NCI-H187 treated with DMSO at 0.1 percent for 48 hours (cell line): ENCODE measurements at places on chromosomes 7 and 10.

DNA sequence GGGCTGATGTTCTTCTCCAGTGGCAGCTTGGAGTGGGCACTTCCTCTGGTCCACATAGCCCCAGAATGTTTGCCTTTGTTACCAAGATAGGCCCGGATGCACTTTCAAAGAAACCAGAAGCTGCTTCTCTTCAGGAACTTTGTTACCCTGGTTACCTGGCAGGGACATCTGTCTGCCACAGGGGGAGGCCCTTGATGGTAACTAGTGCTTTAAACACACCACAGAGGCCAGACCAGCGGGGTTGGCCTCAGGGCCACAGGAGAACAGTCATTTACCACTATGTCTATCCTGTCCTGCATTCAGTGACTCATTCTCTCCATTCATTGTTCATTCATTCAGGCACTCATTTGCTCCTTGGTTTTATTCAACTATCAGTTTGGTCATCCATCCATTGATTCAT is 11.9 kb upstream of the PLEKHA1 start:
- no peak for DNase-seq

GRCh38 chr10:58622246-58622645 is 109.6 kb downstream of the BICC1 start:
- no peak for DNase-seq

DNA sequence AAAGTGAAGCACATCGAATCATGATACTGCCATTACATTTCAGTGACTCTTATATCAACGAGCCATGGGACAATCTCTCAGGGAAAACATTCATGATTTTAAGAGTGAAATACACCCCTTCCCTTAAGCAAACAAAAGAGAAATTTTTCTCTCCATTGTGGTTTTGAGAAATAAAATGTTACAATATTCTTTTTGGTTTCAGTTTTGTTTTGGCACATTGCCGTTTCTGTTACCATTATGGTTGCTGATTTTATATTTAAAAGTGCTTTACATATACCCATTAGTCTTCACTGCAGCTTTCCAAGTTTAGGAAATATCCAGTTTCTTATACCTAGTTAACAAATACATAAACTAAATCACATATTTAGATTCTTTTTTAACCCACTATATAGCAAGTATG is 126.8 kb upstream of the SEM1 start:
- DNase-seq: no peak

- DNase-seq: no peak
These were observed 238.2 kb upstream of the AGK start for GRCh38 chr7:141312828-141313521.

DNA sequence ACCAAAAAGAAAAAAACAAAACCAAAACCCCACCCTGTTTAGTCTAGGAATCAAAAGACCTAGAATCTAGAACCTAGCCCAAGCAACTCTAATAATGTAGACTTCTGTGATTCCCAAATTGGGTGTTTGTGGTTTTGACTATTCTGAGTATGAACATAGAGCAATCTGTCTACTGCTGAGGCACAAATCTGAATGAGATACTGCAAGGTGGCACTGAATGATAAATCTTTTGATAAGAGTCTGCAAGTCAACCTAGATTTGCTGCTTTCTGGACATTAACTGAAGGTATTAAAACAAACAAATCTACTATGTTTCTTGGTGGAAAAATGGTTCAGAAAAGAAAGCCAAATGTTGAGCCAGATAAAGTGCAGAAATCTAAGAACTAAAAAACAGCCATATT is 50.6 kb downstream of the IRF5 start:
- DNase-seq: no peak

- DNase-seq: no peak
These were observed 11.3 kb downstream of the KAT6B start for GRCh38 chr10:74837743-74838142.

DNA sequence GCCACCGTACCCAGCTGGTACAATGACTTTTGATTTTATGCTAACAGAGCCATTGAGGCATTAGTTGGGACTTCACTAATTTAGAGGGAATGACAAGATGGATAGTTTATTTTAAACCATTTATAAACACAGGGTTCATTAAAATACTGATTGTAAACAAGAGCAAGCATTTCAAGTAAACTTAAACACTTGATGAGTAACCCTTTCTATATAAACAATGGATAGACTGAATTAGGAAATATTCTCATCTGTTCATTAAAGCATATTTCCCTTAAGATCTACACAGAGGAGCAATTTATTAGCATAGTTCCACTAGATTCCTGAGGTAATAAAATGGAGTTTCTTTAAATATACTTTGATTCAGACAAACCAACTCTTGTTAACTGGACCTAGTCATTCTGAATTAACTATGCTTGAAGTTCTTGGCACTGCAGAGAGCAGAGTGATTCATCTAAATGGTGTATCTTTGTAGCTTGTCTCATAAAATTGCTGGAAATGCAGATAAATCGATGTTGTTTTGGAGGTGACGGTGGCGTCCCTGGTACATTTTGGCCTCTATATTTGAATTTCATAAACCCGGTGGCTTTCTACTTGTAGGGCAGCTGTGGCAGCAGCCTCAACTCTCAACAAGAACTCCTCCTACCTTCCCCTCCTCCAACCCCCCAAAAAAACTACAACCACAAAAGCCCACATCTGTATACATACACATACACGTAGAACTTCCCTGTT is 15.4 kb upstream of the VDAC2 start:
- DNase-seq: no peak

DNA sequence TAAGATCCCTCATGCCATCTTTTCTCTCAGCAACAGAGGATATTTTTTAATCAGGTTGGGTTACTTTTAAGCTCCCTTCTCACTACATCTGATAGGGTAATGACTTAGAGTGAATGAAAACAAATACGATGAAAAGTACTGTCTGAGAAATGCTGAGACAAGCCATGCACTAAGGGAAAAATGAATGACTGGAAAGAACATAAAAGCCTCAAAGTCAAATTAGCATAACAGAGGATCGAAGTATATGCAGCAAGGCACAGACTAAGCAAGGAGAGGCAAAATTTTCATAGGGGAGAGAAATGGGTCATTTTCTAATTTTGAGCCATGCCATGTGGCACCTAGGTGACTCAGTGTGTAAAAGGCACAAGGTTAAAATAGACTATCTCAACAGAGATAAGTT is 8.5 kb upstream of the POT1 start:
- no peak for DNase-seq

DNA sequence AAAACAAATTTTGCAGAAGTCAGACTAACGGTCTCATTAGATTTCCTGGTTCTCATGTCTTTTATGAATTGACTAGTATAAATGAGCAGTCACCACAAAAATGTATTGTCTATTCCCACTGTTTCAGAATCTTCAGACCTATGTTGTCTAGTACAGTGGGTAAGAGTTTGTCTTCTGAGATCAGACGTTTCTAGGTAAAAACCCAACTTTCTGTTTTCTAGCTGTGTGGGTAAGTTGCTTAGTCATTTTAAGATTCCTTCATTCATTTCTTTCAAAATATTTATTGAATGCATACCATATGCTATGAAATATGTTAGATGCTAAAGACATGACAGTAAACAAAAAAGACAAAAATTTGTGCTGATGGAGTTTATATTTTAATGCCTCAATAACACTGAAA is 156.3 kb downstream of the POLR1F start:
- DNase-seq: no peak

- no peak for DNase-seq
These were observed 227.5 kb downstream of the WDR11 start for GRCh38 chr10:121078672-121079102.

GRCh38 chr7:80235334-80235733 is 100.7 kb downstream of the GNAI1 start:
- no peak for DNase-seq

DNA sequence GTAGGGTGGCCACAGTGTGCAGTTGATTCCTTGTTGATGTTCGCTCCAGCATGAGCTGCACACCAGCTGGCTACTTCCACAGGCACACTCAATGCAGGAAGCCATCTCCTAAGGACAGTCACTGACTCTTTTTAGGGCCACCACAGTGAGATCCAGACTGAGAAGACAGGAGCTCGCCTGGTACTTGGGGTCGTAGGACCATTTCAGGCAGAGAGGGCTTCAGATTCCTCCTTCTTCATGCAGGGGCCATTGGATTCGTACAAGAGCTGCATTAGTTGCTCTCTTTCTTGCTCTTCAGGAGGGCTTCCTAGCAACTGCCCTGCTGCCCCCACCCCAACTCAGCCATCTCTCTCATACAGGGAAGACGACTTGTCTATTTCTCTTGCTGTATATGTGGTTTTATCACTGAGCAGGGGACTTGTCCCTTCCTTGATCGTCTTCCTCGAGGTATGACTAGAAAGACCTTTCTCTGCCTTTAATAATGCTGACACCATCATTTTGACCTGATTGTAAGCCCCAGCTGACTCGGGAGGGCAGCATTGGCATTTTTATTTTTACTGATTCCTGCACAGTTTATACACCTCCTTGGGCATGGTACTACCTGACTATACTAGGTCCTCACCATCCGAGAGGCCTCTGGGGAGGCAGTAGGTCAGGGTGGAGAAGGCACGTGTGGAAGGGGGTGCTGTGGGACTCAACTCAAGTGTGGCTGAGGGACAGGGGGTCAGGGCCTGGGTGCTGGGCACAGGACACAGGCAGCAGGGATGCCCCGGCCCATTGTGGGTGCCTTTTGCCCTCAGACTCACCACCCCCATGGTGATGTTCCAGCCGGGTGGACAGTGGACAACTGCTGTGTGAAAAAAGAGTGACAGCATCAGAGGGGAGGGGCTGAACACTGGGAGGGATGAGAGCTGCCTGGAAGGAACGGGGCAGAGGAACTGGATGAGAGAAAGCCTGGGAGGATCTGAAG is 136.7 kb upstream of the ZNF746 start:
- DNase-seq: no peak

DNA sequence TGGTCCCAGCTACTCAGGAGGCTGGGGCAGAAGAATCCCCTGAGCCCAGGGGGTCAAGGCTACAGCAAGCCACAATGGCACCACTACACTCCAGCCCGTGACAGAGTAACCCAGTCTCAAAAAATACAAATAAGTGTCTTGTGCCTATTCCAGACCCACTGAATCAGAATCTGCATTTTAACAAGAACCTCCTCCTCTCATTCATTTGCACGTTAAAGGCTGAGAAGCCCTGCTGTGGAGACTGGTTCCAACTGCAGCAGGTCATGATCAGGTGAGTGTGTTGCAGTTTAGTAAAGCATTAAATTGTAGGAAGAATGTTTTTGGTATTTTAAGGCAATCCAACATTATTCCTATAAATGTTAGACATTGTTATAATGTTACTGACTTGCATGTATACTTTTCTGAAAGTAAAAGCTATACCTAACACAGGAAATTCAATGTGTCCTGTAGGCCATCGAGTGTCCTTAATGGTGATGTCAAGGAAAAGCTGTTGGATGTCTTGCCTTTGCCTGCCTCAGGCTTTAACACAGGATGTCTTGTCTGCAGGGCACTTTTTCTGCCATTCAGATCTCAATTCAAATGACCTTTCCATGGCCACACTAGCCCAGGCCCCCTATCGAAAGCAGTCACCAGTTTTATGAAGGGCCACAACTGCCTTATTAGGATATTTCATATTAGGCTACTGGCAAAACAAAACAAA is 30.4 kb downstream of the MKRN1 start:
- no peak for DNase-seq

DNA sequence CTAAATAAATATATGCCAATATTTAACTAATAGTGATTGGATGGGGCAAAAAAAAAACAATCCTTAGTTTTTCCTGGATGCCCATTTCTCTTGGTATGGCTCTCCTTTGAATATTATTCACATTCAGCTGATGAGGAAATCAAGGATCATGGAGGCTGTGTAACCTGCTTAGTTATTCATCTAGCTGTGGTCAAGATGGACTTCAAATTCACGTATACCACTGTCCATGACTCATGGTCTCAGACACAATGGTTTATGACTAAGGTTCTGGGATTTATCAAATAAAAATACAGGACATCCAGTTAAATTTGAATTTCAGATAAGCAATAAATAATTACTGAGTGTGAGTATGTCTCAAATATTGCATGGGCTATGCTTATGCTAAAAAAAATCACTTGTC is 191.5 kb upstream of the CELF2 start:
- no peak for DNase-seq

GRCh38 chr10:79084972-79085597 is 16.3 kb downstream of the ZMIZ1 start:
- DNase-seq: no peak

GRCh38 chr10:97481071-97481470 is 17.2 kb downstream of the MMS19 start:
- DNase-seq: no peak

DNA sequence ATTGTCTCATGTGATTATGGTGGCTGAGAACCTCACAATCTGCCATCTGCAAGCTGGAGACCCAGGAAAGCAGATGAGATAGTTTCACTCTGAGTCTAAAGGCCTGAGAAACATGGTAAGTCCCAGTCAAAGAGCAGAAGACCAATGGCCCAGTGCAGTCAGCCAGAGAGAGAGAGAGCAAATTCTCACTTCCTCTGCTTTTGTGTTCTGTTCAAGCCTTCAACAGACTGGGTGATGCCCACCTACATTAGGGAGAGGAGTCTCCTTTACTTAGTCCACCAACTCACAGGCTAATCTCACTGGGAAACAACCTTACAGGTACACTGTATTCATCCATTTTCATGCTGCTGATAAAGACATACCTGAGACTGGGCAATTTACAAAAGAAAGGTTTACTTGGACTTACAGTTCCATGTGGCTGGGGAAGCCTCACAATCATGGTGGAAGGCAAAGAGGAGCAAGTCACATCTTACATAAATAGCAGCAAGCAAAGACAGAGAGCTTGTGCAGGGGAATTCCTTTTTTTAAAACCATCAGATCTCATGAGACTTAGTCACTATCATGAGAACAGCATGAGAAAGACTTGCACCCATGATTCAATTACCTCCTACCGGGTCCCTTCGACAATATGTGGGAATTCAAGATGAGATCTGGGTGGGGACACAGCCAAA is 4.7 kb upstream of the FRMPD2 start:
- no peak for DNase-seq

DNA sequence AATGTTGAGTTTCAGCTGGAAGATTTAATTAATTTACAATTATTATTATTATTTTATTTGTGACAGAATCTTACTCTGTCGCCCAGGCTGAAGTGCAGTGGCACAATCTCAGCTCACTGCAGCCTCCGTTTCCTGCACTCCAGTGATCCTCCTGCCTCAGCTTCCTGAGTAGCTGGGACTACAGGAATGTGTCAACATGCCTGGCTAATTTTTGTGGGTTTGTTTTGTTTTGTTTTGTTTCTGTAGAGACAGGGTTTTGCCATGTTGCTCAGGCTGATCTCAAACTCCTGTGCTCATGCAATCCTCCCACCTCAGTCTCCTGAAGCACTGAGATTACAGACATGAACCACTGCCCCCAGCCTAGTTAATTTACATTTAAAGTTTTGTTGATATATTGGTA is 93.8 kb upstream of the MEOX2 start:
- no peak for DNase-seq

DNA sequence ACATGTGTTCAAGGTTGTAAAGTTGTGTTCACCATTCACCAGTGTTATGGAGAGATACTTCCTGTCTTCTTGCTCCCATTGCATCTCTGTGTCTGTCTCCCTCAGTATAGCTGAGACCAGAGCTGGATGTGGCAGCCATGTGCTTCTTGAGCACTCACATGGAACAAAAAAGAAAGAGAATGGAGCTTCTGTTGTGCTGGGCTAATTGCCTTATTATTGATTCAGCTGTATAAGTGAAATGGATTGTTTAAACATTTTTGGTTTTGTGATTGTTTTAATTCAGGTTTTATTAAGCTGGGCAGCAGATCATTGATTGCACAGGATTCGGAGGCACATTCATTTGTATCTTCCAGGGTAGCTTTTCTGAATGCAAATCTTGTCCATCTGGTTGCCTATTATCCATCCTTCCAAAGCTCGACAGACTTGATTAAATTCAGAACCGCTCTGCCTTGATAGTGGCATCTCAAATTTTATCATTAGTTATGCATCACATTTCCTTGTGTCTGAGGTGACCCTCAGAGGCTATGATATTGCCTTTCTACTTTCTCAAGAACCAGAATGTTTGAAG is 119.9 kb downstream of the CCNY start:
- no peak for DNase-seq
